Neural crest cell (in vitro differentiated cells): ENCODE measurements at places on chromosomes 12 and 14. TPM values are rescaled to one million over a fixed set of nuclear protein-coding genes. Genes with fewer than 3 reads are reported as not detected.

DNA sequence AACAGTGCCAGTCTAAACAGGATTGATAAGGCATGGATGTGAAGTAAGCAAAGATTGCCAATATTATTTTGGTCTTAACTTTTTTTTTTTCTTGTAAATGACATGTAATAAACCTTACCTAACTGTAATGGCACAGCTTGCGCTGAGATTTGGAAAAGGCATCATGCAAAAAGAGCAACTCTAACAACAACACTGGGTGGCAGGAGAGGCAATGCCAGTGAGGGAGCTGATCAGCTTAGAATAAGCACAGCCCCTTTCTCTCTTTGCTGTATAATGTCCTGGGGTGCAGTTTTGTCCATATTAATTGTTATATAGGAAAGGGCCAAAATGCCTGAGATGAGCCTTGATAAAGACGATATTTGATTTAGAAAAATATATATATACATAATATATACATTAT, 1589.7 kb upstream of the FLRT2 start:
- no peak for DNase-seq

- DNase-seq, result no peak
Observed at GRCh38 chr12:5395443-5396271, 36.3 kb upstream of the NTF3 start.

GRCh38 chr12:121534495-121535148, 46.2 kb downstream of the KDM2B start:
- DNase-seq, result no peak

Gene LPAR5
- not detected in 2 replicates for total RNA-seq

Gene NIN
- 94.1 and 94.9 TPM in 2 replicates for total RNA-seq

GRCh38 chr12:130249376-130249775, 87.1 kb downstream of the FZD10 start:
- no peak for DNase-seq

DNA sequence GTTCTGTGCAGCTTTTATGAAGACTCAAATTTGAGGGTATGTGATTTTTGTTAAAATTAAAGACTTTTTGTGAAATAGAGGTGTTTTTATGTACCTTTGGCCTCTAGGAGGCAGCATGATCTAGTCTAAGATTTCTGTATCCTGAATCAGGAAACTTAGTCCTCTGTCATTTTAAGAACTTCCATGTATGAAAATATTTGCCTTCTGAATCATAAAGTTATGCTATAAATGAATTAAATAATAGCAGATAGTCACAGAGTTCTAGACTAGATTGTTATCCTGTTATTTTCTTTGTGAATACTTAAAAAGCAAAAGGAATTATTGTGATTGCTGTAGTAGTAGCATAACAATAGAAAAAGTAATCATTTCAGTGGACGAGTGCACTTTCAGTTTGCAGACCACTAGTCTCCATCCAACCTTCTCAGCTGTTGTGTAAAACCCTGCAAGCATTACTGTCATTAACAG, 56.3 kb downstream of the FGD4 start:
- peak; percentile 23 for DNase-seq

GRCh38 chr14:22007784-22008412, 334.3 kb upstream of the OR4E1 start:
- DNase-seq, result no peak

- no peak for DNase-seq
Observed at GRCh38 chr14:96893966-96894622, 96.9 kb downstream of the VRK1 start.

GRCh38 chr12:26845984-26846383, 13.0 kb upstream of the ITPR2 start:
- DNase-seq, result no peak

DNA sequence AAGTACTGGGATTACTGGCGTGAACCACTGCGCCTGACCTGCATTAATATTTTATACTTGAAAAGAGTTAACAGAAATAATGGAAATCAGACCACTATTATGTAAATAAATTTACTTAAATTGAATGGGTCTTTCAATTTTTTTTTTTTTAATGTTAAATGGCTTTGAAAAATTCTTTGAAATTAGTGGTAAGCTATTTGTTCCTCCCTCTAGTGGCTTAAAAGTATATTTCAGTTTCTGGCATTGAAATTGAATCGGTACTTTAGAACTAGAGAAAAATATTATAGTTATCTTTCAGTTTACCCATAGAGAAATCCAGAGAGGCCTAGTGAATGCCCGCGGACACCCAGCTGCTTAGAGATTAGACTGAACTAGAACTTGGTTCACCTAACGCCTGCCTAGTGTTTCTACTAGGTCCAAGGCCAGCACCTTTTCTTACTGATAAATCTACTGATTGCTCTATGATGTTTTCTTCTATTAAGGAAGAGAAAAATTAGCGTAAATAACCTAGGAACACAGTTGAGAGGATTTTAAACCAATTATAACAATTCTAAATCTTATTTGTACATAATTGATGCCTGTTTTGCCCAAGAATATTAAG, 106.5 kb downstream of the EML1 start:
- DNase-seq, result no peak

GRCh38 chr12:116441292-116441691, 117.9 kb upstream of the MAP1LC3B2 start:
- no peak for DNase-seq

Gene SLC41A2
- 1.9 and 3.8 TPM in 2 replicates for total RNA-seq

Gene TMEM253
- 1.6 TPM in 2 replicates for total RNA-seq

DNA sequence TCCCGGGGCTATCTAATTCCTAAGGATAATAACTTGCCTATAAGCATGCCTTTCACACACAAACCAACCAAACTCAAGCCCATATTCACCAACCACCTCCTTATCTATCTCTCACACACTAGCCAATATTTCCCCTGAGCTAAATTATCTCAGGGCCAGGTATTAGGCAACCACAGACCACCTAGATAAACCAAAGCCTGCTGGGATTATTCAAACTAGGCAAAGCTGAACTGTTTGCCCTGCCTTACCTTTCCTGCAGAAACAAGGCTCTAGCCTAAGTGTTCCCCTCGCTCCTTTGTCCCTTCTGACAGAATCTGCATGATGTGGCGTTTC, 114.7 kb upstream of the EEA1 start:
- DNase-seq, result no peak

GRCh38 chr14:22974530-22975313, 7.6 kb downstream of the AJUBA start:
- DNase-seq, result no peak

Gene CSRP2
- total RNA-seq, result 76.4 and 80.8 TPM in 2 replicates

Gene NDUFA9
- total RNA-seq, result 71.6 and 77.0 TPM in 2 replicates

DNA sequence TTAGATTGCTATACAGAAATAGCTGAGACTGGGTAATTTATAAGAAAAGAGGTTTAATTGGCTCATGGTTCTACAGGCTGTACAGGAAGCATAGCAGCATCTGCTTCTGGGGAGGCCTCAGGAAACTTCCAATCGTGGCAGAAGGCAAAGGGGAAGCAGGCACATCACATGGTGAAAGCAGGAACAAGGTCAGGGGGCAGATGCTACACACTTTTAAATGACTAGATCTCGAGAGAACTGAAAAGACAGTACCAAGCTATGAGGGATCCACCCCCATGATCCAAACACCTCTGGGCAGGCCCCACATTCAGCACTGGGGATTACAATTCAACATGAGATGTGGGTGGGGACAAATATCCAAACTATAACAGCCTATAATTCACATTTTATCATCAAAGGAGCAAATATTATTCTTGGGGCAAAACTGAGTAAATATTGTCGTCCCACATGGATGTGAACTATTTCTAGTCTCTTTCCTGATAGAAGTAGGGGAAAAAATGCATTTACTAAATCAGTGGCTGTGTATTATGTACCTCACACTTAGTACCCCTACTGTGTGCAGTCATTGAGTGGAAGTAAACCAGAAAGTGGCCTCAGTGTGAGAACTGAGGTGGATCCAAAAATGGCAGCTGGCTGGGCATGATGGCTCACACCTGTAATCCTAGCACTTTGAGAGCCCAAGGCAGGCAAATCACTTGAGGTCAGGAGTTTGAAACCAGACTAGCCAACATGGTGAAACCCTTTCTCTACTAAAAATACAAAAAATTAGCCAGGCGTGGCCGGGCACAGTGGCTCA, 25.4 kb upstream of the A2ML1 start:
- no peak for DNase-seq
